Daoy (cell line): ENCODE measurements at places on chromosomes 13 and 19. TPM values are rescaled to one million over a fixed set of nuclear protein-coding genes. Genes with fewer than 3 reads are reported as not detected.

RFX1 gene
- total RNA-seq = 1.3 and 1.4 TPM in 2 replicates

URAD gene
- not detected in 2 replicates for total RNA-seq

MEF2B gene
- total RNA-seq = 0.06 TPM in 1 of 2 replicates, not detected in the other

PBX4 gene
- total RNA-seq = 0.42 and 1.9 TPM in 2 replicates
